ENCODE measurements at places on chromosomes 7 and 10. TPM values are rescaled to one million over a fixed set of nuclear protein-coding genes. Genes with fewer than 3 reads are reported as not detected.

MEIG1 gene
- not detected for total RNA-seq

SEMA3E gene
- total RNA-seq = 1.0 TPM

GRID2IP gene
- not detected for total RNA-seq

WASL gene
- total RNA-seq = 22.2 TPM

DNA sequence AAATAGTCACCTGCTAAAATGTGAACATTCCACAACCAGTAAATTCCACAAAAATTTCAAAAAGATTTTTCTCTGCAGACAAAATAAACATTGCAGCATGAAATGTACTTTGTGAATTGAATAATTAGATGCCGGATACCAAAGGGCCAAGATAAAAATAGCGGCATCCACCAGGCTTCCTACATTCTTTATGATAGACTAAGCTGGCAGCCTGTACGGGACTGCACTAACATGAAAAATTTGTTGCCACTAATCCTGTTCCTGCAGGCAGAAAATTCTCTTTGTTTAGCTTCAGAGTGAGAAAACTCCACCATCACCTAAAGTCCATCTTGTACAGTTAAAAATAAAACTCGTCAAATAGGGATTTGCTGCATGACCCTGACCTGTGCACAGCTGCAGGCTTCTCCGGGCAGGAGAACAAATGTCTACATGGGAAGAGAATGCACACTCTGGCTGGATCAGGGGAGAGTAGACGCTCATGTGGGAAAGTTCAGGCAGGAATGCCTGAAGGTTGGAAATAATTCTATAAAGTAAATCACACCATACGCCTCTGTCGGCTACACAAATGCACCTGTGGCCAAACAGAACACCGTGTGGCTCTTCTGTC is 15.6 kb upstream of the ADO start:
- no peaks in the 10 kb centered on the region for H3K36me3 ChIP-seq
- DNase-seq = no peak
- H3K27me3 ChIP-seq = no peaks in the 10 kb centered on the region
- H3K27ac ChIP-seq = no peak overlapping the region

DNA sequence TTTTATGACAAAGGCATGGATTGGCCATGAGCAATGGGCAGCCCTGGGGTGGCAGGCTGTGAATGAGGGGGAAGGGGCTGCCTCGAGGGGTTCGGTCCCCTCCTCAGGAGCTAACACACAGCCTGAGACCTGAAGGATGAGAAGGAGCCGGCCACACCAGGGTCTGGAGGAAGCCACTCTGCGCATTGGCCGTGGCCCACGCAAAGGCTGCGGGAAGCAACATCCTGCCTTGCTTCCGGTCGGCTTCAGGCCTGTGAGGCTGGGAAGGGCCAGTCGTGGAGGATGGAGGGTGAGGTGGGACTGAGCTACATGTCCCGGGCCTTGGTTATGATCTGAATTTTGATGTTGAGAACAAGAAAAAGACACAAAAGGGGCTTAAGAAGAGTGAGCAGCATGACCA is 49.4 kb downstream of the RGS10 start:
- H3K27me3 ChIP-seq = no peaks in the 10 kb centered on the region
- DNase-seq = no peak
- peaks cover 14% of the 10 kb centered on the region for H3K4me1 ChIP-seq
- no peak overlapping the region for H3K27ac ChIP-seq
- no peak overlapping the region for H3K4me3 ChIP-seq

- H3K4me1 ChIP-seq = no peaks in the 10 kb centered on the region
- H3K36me3 ChIP-seq = no peaks in the 10 kb centered on the region
- H3K27me3 ChIP-seq = no peaks in the 10 kb centered on the region
- DNase-seq = no peak
- H3K27ac ChIP-seq = no peak overlapping the region
Measured at GRCh38 chr7:78939669-78940068, 513.8 kb downstream of the MAGI2 start.

DNA sequence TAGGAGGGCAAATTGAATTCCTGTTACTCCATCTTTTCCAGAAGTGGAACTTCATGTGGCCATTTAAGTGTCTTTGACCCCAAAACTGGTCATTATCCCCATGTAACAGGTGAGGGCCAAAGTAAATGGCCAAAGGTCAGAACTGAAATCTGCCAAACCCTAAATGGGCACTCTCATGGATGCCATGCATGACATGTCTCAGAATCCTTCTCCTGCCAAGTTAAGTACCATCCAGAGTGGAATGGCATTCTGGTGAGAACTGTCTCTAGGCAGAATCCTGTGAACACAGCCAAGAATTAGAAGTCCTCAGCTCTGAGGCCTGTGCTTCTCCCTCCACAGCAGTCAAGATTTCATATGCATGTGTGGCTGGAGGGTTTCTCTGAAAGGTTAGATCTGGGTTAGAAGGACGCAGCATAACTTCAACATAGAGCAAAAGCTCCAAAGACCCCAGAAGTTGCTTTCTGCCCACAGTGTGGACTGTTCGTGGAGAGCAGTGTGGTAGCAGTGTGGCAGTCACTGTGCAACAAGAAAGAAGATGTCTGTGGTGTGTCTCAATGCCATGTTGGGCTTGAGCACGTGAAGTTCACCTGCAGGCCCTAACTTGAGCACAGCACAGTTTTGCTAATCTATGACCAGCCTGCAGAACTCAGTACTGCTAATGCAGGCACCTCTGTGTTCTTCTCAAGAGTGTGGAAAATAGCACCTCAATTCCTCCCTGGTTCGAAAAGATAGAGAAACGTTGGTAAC is 121.3 kb downstream of the ADCY1 start:
- H3K27me3 ChIP-seq = no peaks in the 10 kb centered on the region
- no peak overlapping the region for H3K4me3 ChIP-seq
- peaks cover 8% of the 10 kb centered on the region for H3K36me3 ChIP-seq
- H3K4me1 ChIP-seq = no peaks in the 10 kb centered on the region
- no peak overlapping the region for H3K27ac ChIP-seq
- DNase-seq = no peak

DNA sequence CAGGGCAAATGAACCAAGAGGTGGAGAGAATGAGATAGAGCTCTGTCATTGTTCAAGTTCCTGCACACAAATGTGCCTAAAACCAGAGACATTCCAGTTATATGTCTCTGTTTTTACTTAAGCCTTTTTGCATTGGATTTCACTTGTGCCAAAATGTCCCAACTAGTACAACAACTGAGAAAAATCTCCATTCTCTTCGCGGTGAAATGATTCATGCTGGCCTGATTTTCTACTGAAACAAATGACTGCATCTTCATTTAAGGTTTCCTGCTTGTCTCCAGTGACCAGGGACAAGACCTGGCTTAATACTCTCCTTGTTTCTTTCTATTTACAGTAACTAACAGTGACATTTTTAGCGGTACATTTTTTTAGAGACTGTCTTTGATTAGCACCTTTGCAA is 714.9 kb downstream of the KCNMA1 start:
- no peak for DNase-seq
- H3K4me3 ChIP-seq = no peak overlapping the region

- H3K36me3 ChIP-seq = no peaks in the 10 kb centered on the region
- H3K27ac ChIP-seq = no peak overlapping the region
- no peak for DNase-seq
Measured at GRCh38 chr7:77403957-77404356, 12.2 kb downstream of the GSAP start.

GRCh38 chr7:20598459-20599309 is 16.8 kb upstream of the ABCB5 start:
- H3K4me3 ChIP-seq = no peak overlapping the region
- DNase-seq = no peak
- H3K4me1 ChIP-seq = no peaks in the 10 kb centered on the region
- H3K27me3 ChIP-seq = no peaks in the 10 kb centered on the region
- no peak overlapping the region for H3K27ac ChIP-seq
- H3K36me3 ChIP-seq = no peaks in the 10 kb centered on the region

GRCh38 chr10:78981970-78982281 is 86.8 kb upstream of the ZMIZ1 start:
- H3K27me3 ChIP-seq = no peaks in the 10 kb centered on the region
- H3K4me3 ChIP-seq = no peak overlapping the region
- peak; percentile 80 for DNase-seq
- H3K4me1 ChIP-seq = peaks cover 19% of the 10 kb centered on the region
